ENCODE measurements at places on chromosomes 1 and 21.

DNA sequence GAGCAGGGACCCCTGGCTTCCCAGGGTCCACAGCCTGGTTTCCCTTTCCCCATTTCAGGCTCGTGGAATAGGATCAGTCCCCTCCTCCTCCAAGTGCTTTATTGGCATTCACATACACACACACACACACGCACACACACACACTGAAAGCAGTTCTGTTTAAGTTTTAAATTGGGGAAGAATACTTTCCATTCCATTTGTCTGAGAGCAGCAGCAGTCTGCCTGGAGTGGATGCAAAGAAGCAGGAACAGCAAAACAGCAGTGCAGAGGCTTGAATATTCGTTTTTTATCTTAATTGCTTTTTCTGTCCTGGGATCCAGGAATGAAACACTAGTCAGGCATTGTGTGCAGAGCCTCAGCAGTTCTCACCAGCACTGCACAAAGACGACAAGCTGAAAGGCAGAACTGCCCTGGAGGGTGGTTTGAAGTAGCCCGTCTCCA, 7.1 kb downstream of the CYB561D1 start:
- no peak for DNase-seq

GRCh38 chr1:41533731-41534080, 49.2 kb upstream of the EDN2 start:
- no peak for DNase-seq

- no peak for DNase-seq
These were observed 24.9 kb upstream of the GLIS1 start for GRCh38 chr1:53763911-53764310.

DNA sequence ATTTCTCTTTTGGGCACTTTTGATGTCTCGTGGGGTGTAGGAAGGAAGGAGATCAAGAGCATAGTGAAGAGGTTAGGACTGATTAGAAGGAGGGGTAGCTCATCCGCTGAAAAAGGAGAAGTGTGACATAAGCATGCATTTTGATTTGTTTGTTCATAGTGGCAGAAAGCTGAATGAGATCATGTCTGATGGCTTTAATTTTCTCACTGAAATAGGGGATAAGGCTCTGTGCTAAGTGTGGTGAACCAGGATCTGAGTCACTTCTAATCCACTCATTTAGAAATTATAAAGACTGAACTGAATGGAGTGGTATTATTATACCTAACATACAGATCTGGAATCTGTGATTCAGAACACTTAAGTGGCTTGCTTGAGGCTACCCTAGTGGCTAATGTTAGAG, 344.5 kb downstream of the PDE4B start:
- DNase-seq = no peak

DNA sequence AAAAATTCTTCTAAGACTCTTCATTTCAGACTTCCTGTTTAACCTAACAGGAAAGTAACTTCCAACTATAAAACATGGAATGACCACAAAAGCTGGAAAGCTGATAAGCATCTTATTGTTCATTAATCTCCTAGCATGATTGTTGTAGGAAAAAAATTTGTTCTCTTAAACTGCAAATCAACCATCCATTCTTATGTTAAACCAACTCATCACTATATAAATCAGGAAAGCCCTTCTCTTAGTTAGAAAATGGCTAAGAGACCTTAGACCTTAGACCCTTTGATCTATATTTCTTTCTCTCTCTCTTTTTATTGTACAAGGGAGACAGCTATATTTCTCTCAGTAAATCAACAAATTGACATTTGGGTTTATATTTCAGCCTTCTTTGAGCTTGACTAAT, 101.4 kb downstream of the UBE2U start:
- DNase-seq = no peak

DNA sequence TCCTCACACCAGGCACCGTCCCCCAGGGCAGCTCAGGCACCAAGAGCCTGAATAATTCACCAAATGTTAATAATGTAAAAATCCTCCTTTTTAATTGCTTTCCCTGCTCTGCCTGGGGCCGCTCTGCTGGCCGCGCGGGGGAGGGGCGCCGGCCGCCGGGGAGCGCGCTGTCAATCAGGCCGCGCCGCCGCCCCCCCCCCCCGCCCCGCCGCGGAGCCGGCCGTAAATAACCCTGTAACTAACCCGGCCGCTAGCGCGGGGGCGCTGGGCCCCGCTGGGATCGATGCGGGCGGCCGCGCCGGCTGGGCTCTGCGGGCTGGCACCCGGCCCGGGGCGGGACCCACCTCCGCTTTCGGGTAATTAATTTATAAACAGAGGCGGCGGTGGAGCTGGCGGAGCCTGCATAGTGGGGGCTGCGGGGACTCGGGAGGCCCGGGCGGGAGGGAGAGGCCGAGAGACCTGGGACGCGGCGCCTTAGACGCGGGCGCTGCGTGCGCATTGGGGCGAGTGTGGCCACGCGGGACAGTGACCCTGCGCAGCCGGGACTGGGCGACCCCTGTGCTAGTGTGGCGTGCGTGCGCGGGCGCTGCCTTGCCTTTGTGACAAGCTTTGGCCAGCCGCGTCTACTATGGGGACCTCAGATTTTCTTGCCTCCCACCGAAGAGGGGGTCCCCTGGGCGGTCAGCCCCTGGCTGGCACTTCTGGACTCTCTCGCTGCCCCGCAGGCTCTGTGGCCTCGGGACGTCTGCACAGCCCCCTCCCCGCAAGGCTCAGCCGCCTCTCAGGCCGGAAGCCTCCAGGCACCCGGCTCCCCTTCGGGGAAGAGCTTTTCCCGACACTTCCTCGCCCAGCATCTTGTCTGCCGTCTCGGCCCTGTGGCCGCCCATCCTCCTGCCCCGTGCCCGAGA, 16.6 kb downstream of the SAMD11 start:
- DNase-seq = no peak

GRCh38 chr1:6180707-6181311, 688 bp upstream of the CHD5 start:
- DNase-seq = no peak

GRCh38 chr1:113129529-113130185, 56.7 kb downstream of the LRIG2 start:
- no peak for DNase-seq

GRCh38 chr1:63321066-63321784, 1.1 kb upstream of the FOXD3 start:
- DNase-seq = no peak

DNA sequence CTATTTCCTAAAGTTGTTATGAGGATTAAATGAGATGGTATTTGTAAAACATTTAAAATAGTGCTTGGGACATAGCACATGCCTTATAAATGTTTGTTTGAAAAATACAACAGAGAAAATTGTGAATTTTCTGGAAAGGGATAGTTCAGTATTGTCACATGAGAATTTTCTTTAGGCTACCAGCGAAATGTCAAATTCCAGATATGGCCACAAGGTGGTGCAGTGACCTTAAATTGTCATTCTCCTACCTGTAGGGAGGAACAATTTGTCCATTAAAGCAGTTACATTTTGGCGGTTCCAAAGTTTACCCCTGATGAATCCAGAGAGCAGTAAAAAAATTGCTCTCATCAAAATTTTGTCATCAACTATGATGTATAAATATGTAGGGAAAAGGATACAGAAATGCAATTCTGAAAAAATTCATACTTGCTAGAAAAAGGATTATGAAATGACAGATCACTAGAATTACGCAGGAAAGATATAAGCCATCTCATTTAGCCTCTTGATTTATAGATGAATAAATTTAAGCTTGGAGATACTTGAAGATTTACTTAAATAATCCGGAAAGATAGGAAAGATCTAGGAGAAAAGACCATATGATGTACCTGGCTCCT, 50.2 kb upstream of the TSHB start:
- DNase-seq = peak; percentile 36

- DNase-seq = no peak
These were observed 9.8 kb downstream of the MRPS14 start for GRCh38 chr1:175013445-175013844.

GRCh38 chr1:169427081-169427641, at the start of gene CCDC181:
CCDC181 (minus strand) TSS chr1:169427474; CDS start chr1:169424927, 2,547 bp downstream.
- DNase-seq = peak; percentile 10

GRCh38 chr1:231162297-231162969, 575 bp downstream of the TRIM67 start:
- peak; percentile 16 for DNase-seq
